Stimulated activated CD8-positive, alpha-beta memory T cell treated with anti-CD3 and anti-CD28 coated beads, Interleukin-4, amount 100 ng/mL, for 1 hour (primary cell): ENCODE measurements at places on chromosomes 1 and 21.

DNA sequence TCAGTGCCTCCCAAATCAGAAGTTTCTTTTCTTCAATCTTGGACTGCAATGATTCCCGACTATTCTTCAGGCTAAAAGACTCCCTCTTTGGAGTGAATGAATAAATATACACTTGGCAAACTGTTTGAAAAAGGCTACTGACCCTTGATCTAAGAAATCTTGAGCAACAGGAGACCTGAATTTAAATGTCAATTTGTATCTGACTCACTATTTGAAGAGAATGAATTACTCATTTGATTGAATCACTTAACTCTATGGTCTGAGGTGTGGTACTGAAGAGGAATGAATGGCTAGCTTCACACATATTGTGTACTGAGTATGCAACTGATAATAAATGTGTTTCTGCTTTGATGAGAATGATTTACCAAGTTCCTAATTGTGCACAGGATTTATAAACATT is 4.6 kb upstream of the SMG7 start:
- no peak for DNase-seq

DNA sequence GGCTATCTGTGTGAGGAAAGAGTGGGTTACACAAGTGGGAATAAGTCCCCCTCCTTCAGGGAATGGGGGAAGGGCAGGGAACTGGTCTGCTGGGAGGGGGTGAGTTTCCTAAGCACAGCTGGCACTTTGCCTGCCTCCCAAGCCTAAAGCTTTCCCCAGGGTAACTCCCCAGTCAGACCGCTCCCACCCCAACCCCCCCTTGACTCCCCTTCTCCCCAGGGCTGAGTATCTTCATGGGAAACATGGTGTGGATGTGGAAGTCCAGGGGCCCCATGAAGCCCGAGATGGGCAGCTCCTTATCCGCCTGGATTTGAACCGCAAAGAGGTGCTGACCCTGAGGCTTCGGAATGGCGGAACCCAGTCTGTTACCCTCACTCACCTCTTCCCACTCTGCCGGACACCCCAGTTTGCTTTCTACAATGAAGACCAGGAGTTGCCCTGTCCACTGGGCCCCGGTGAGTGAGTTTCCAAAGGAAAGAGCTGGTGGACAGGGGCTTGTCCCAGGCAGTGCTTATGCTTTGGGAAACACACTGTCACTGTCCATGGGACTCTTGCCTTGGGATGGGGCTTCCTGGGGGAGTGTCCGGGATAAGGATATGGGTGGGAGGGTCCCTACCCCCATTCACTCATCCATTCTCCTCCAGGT is 14.9 kb downstream of the MOV10 start:
- DNase-seq = no peak

GRCh38 chr1:30923597-30923996 is 15.0 kb upstream of the SDC3 start:
- no peak for DNase-seq

DNA sequence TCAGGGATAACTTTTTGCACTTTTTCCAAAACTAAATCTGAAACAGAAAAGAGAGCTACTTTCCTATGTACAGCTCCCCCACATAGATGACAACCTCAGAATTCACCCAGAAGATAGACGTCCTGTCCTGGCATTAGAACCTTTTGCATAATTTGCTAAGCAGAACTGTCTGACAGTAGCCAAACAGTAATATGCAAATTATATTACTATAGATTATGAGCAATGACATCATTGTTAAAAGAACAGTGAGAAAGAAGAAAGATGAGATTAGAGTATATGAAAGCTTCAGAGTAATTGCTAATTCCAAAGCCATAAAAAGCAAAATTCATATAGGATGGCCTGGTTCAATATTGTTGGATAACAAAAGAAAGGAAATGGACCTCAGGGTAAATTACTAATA is 43.7 kb downstream of the SLC44A5 start:
- no peak for DNase-seq

- DNase-seq = no peak
Measured at GRCh38 chr1:101217148-101217547, 19.7 kb upstream of the S1PR1 start.

DNA sequence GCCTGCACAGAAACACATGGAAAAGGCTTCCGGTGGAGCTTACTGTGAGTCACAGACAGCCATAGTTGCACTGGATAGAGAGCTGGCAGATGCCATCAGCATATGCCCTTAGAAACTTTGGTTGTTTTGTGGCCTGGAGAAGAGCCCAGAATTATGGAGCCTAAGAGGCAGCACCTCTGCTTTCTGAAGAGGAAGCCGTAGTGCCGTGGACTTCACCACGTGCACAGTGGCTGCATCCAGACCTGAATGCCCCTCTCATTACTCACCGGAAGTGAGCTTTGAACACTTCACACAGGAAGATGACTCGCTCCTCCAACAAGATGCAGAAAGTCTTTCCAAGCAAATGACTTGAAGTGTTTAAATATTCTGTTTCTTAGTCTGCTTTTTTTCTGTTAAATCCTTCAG is 28.4 kb downstream of the JUN start:
- DNase-seq = no peak

DNA sequence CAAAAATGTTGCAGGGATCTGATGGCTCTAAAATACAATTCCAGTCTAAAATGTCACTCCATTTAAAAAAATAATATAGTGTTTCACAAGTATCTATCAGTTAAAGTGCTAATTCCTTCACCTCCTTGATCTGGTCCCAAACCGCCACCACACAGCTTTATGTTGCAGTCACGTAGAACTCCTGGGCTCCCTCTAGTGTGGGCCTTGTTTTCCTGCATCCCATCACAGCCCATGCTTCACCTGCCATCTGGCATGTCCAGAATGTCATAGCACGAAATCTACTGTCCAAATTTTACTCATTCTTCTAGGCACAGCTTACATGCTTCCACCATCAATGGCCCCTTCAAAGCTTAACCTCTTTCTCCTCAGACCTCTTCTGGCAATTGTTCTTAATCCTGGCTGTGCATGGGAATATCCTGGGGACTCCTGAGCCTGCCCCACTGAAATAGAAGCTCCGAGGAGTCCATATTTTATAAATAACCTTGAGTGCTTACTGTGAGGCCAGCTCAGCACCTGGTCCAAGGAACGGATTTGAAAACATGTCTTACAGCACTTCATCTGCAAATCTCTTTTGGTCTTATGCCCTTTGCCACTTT is 15.5 kb downstream of the FYB2 start:
- no peak for DNase-seq

GRCh38 chr21:45299864-45300785 is 12.4 kb upstream of the POFUT2 start:
- no peak for DNase-seq

DNA sequence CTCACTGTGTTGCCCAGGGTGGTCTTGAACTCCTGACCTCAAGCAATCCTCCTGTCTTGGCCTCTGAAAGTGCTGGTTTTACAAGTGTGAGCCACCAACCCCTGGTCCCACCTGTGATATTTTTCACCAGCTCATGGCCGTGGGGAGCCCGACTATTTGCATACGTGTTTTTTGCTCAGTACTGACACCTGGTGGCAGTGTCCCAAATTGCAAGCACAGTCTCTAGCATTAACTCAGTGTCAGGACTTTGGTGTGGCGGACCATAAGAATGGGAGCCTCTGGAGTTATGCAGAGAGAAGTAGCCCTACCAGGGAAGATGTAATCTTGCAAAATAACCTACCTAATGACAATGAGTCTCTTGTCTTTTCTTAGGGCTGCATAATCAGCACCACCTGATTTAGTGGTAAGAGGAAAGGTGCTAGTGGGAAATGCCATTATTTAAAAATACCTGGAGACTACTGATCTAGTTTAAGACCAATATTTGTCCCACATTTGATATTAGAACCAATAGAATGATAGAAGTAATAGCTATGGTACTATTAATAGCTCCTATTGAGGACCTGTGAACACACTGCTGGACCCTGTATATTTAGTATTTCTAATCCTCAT is 305.4 kb downstream of the DISC1 start:
- no peak for DNase-seq

DNA sequence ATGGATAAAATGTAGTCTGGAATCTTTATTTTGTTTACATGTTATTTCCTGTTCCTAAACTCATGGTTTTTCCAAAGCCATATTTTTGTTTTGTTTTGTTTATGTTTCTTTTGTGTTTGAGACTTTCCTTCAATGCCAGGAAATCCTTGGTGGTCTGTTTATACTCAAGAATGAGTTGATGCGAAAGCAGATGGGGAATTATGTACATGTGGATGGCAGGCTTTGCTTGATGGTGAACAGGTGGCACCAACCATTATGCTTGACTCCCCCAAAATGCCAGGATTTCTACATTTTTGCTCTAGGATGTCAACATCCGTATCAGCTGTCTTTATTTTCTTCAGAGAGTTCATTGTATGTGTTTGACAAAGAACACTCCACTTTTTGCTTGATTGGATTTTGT is 448.5 kb downstream of the PRDM2 start:
- DNase-seq = no peak

DNA sequence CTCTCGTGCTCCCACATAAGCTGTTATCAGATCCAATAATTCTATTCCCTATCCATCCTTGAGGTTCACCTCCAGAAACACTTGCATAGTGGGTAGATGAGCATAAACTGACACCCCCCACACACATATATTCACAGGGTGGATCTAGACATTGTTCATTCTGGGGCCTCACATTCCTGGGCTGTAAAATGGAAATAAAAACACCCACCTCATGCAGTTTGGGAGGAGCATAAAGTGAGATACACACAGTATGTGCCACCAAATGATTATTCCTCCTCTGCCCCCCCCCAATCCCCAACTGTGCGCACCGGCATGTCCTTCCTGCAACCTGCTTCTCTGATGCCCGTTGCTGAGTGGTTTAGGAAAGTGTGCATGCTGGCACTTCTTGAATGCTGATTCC is 17.9 kb downstream of the PRDM15 start:
- no peak for DNase-seq

DNA sequence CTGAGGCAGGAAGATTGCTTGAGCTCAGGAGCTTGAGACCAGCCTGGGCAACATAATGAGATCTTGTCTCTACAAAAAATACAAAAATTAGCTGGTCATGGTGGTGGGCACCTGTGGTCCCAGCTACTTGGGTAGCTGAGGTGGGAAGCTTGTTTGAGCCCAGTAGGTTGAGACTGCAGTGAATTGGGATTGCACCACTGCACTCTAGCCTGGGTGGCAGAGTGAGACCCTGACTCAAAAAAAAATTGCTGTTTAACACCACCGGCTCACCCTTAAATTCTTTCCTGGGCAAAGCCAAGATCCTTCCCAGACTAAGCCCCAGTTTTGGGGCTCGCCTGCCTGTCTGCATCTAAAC is 6.6 kb upstream of the NSUN4 start:
- DNase-seq = no peak

- no peak for DNase-seq
Measured at GRCh38 chr1:150479927-150480352, 7.3 kb upstream of the TARS2 start.

GRCh38 chr1:244171241-244171985 is 120.3 kb downstream of the ZBTB18 start:
- no peak for DNase-seq
